ENCODE measurements at places on chromosomes 5 and 9.

- DNase-seq: no peak
These were observed 351.9 kb upstream of the IRX2 start for GRCh38 chr5:3103262-3103811.

- no peak for DNase-seq
These were observed 99.3 kb downstream of the CCDC192 start for GRCh38 chr5:127802477-127802865.

- no peak for DNase-seq
These were observed 235.4 kb downstream of the DOCK8 start for GRCh38 chr9:450057-450456.

DNA sequence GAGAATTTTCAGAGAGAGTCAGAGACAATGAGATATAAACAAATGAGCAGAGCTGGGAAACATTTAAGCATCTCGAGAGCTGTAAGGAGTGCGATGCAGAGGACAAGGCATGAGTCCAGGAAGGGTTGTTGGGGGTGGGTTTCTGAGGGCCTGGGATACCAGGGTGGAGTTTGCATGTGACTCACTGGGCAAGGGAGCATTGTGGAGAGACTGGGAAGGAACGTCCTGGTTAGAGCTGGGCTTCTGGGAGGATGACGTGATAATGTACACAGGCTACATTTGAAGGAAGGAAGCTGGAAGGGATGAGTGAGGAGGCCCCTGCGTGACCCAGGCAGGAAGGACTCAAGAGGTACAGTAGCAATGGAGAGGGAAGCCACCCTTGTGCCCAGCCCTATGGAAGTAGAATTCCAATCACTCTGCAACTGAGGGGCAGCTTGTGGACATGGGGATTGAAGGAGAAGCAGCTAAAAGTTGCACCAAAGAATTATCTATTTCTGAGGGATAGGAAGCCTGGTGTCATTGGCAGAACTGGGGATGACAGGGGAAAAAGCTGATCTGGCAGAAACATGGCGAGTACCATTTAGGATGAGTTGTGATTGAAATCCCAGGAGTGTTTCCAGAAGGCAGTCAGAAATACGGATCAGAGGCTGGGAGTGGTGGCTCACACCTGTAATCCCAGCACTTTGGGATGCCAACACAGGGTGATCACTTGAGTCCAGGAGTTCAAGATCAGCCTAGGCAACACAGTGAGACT is 59.3 kb upstream of the AFAP1L1 start:
- no peak for DNase-seq

GRCh38 chr5:126631920-126632319 is 31.2 kb downstream of the PHAX start:
- DNase-seq: no peak

- no peak for DNase-seq
These were observed 125.3 kb upstream of the RFX3 start for GRCh38 chr9:3650994-3651622.

- DNase-seq: no peak
These were observed 55.8 kb downstream of the PDCD1LG2 start for GRCh38 chr9:5566054-5566618.

GRCh38 chr5:6197427-6197826 is 180.9 kb downstream of the MED10 start:
- no peak for DNase-seq

DNA sequence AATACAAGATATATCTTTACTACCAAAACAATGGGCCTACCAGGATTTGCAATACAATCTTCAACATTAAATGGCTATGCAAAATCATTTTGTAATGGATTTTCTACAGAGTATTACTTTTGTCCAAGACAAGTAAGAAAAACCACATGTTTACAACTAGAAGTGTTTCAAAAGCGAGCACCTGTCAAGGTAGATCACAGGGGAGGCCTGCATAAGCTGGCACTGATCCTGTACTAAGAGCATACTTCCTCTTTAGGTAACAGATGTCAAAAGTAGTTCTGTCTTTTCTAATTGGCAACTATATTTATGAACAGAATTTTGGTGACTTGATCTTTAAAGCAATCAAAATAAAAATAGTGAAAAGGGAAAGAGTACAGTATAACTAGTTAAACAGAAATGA is 249.0 kb downstream of the MLLT3 start:
- DNase-seq: no peak

- no peak for DNase-seq
These were observed 82.1 kb downstream of the LMX1B start for GRCh38 chr9:126695701-126696400.

GRCh38 chr5:160956051-160956450 is 104.0 kb upstream of the ATP10B start:
- DNase-seq: no peak

- no peak for DNase-seq
These were observed 217.5 kb upstream of the RIOK2 start for GRCh38 chr5:97400537-97400936.

DNA sequence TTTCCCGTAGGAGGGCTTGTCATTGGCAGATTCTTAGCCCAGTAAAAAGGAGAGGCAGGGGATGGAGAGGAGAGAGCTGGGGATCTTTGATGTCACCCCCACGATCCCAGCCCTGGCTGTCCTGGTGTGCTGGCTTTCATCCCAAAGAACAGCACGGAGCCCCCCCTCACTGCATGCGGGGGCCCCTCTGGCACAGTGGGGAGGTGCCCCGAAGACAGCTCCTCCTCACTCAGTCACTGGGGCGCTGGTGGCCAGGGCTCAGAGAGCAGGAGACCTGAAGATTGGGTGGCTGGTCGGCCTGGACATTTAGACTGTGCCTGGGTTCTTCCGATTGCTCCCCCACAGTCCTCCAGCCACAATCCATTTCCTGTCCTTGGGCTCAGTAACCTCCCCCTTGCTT is 207.5 kb downstream of the MELK start:
- no peak for DNase-seq

DNA sequence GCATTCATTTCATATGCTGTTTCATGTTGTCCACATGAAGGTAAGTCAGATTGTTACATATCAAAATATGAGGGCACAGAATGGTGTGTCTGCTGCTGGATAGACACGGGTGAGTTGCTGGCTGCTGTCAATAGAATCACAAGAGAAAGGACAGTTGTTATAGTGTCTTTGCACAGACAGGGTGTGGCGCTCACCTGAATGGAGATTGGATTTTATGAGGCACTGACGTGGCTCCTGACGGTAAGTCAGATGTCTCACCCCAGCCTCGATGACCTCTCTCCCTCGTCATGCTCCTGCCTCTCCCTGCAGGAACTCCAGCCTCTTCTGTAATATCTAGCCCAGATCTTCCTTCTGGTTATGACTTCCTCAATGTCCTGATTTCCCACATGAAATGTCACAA is 75.4 kb upstream of the SELENOP start:
- no peak for DNase-seq

DNA sequence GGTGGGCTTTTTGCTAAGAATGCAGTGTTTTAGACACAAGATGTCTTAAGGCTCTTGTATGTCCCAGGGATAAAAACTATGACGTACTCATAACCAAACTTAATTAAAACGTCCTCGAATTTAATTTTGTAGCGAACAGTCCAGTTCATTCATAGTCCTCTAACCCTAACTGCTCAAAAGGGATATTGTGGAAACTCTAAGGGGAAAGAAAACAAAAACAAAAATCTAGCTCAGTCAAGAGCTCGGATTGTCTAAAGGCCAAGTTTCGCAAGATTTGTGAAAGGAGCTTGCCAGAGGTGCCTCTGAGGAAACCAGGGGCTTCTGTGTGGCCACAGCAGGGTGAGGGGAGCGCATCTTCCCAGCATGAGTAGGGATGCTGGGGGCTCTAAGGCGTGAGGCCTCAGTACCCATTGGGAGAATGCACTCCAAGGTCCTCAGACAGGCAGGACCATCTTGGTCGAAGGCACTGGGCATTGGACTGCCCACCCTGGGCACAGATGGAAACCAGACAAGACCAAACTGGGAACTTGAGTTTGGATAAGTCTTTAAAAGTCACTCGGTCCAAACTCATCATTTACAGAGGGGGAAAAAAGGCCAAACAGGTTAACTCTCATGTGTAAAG is 71.8 kb downstream of the PRRT1B start:
- DNase-seq: no peak
